ENCODE measurements at places on chromosomes 7 and 10.

DNA sequence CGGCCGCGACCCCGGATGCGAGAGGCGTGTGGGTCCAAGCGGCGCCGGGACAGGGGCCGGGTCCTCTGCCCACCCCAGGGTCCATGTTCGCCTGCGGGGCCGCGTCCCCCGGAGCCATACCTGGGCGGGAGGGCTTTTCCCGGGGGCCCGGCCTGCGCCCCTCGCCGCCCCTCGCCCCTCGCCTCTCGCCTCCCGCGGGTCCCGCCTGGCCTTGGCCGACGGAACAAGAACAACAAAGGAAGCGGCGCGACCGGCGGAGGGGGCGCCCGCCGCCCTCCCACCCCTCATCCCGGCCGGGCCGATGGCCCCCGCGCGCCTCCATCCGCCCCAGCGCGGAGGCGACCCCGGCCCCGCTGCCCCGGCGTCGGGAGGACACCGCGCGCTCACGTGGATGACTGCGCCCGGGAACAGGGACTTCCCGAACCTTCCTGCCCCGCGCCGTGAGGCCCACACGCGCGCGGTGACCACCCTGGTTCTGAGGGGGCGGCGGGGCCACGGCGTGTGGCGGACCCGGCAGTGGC lies 348.2 kb downstream of the DNAJB6 start:
- DNase-seq: no peak

DNA sequence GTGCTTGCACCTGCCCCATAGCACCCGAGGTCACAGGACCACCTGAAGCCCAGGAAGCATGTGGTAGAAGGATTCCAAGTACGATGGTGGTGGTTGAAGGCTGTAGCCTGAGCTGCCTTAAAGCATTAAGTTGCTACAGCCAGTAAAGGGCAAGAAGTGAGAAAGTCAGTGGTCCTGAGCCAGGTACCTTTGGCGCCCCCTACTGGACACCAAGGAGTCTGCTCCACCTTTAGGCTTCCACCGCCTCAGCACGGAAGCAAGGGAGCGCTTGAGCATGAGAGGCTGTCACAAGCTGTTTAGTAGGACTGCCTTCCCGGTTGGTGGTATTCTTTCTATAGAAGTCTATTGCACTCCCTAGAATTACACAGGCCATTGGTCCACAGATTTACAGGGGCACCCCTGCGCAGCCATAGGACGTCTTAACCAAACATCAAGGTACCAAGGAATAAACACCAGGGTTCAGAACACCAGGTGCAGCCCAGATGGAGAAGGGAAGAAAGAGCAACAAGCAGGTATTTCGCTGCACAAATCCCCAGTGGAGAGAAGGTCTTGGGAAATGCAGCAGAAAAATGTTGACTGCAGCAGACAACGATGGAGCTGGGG lies 2.2 kb downstream of the CRTAC1 start:
- peak; percentile 5 for DNase-seq

DNA sequence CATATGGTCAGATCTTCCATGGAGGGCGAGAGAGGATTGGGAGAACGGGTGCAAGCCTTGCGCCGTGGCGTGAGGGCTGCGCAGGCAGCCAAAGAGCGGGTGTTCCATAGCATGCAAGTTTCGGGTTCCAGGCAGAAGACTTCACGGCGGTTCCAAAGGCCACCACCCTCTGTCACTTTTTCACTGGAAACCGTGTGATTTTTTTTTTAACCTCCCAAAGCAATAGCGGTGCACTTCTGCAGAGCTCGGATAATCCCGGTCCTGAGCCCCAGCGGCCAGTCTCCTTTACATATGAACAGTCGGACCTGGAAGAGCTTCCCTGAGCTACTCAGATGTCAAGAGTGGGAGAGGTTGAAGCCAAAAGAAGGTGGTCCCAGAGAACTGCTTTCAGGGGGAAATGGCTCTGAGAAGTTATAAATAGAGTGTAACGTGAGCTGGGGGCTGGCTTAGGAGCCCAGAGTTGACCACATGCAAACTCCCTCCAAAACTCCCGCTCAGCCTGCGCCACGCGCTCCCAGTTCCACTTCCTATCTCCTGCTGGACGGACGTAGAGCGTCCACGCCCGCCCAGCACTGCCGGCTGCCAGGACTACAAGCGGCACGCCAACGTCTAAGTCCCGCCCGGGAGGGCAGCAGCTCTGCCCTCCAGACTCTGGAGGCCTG lies at the start of gene MEOX2:
Gene MEOX2, minus strand, starts transcription at position 389 of the 662 bp plus-strand sequence. Its CDS starts 281 bp downstream, at position 108.
- DNase-seq: no peak

DNA sequence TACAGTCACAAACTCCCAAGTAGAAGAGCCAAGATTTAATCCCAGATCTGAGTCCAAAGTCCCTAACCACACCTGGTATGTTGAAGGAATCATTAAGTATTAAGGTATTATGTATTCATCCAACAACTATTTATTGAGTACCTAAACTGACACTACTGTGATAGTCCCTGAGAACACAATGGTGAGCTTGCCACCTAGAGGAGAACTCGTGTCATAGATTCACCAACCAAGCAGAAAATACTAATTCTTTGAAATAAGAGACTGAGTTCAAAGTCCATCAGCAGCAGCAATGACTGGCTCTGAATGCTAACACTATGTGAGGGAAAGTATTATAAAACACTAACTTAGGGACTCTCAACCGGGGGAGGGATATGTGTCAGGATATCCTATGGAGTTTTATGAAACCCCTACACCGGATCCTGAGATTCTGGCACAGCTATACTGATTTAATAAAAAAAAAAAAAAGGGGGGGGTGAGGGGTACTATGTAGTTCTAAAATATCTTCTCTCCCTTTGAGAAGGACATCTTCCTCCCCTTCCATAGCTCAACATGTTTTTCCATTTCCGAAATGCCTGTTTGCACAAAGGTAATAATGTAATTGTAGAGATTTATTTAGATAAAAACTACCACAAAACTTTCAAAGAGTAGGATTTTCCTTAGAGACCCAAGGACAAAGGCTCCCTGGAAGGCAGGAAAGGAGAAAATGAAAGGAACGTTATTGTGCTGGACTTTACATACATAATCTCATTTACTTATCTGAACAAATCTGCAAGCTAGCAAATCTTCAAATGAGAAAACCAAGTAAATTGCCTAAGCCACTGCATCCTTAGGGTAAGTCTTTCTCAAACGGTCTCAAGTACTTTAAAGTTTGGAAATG lies 1.6 kb downstream of the NCOA4 start:
- DNase-seq: peak; percentile 73

- no peak for DNase-seq
Observed at GRCh38 chr10:3683560-3683959, 101.4 kb downstream of the KLF6 start.

DNA sequence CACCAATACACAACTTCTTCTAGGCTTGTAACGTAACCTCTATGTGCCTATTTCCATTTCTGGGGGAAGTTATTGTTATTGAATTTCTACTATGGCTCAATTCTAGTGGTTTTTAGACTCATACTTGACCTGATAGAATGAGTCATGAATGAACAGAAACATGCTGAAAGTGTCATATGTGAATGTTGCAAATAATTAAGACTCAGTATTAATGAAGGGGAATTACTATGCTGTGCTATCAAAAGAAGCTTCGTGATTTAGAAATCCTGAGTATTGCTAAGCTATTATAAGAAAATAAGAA lies 135.1 kb upstream of the ZWINT start:
- no peak for DNase-seq

DNA sequence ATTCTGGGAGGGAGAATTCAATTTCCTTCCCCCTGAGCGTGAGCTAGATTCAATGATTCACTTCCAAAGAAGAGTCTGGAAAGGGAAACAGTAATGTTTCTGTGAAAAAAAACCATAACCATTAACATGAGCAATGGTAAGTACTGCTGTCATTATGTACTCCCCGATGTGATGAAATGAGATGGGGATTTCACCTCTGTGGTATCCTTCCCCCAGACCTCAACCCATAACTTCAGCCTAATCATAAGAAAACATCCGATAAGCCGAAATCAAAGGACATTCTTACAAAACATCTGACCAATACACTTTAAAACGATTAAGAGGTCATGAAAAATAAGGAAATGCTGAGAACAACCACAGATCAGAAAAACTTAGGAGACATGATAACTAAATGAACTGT lies 27.2 kb downstream of the EZH2 start:
- no peak for DNase-seq

GRCh38 chr10:71864911-71865361 lies 13.9 kb upstream of the PSAP start:
- peak; percentile 52 for DNase-seq

GRCh38 chr7:108017776-108018151 lies 14.8 kb upstream of the LAMB1 start:
- DNase-seq: no peak

DNA sequence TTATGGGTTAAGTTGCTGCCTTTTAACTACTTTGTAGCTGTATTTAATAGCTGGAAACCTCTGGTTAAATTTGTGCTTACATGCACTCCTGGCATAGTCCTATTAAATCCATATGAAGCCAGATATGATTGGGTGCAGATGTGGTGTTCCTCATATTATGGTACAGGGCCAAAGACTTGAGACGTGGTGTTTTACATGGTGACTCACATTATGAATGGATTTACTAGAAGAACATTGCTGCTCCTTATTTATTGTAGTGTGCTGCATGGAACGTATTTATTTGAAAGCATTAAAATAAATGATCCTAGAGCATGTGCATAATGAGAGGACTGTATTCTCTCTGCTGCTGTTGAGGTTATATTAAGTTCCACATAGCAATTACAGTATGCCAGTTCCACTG lies 224.1 kb downstream of the SLC25A13 start:
- no peak for DNase-seq

DNA sequence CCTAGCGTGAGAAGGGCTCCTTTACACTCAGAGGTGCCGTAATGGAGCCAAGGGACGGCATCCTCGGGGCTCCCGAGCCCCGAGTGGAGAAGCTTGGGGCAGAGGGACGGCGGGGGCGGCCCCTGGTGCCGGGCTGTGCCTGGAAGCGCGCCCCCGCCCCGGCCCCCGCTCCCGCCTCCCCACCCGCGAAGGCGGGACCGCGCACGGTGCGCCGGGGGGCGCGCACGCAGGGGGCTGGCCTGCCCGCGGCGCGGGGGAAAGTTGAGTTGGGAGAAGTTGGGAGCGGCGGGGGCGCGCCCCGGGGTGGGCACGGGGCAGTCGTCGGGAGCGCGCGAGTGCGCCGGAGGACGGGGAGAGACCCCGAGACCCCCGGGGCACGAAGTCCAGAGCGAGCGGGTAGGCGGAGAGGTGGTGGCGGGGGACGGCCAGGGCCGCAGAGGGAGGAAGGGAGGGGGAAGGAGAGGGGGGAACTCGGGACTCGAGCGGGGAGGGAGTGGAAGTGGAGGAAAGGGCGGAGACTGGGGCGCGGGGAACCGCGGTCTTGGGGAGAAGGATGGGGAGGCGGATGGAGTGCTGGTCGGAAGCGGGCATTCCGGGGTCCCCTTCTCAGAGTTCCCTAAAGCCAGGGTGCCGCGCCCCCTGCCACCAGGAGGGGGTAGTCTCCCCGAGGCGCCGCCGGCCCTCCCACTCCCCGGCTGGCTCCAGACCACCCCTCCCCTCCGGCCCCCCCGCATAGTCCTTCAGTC lies at the start of gene SLC4A2:
Gene SLC4A2, plus strand, starts transcription at position 223 of the 746 bp plus-strand sequence. CDS start 2,399 bp downstream, outside the sequence.
- peak; percentile 61 for DNase-seq

DNA sequence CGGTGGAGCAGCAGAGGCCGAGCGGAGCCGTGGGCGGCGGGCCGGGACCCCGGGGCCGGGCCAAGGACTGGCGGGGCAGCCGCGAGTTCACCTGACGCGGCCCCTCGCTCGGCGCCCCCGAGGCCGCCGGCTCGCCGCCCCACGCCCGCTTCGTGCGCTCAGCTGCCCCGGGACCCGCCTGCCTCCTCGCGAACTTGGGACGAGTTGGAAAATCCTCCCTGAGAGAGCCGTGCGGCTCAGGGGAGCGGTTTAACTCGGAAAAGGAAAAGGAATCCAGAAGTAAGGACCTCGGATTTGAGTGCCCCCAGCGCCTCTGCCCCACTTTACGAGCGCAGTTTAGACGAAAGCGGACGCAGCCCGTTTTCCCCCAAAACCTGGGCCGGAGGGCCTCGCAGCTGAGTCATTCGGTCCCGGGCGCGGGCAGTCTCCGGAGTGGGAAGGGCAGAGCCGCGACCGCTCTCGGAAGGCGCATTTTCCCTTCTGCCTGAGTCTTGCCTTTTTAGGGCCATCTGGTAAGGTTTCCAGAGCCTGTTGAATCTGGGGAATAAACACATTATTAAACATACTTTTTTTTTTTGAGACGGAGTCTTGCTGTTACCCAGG lies 744 bp downstream of the CREM start:
- DNase-seq: peak; percentile 55

DNA sequence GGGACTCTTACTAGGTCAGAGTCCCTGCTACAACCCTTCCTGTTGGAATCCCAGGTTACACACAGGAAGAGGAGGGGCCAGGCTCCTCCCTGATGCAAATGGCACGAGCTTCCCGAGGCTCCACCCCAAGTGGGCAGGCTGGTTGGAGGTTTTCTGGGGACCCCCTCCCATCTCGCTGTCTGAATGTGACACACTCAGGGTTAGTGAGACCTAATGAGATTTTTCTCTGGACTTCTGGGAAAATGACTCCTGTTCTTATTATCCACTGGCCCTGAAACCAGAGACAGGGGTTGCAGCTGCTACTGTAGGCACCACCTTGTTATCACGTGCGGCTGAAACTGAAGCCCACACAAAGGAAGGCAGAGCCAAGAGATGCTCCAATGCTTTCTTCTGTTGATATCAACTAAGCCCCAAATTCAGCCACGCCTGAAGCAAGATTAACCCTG lies 103.3 kb downstream of the FAM107B start:
- DNase-seq: no peak
